Left hindlimb (tissue), 1 donor: ENCODE measurements at places on chromosomes 13 and 19.

GRCh38 chr13:114151565-114152284 is 19.3 kb upstream of the RASA3 start:
- DNase-seq: no peak

DNA sequence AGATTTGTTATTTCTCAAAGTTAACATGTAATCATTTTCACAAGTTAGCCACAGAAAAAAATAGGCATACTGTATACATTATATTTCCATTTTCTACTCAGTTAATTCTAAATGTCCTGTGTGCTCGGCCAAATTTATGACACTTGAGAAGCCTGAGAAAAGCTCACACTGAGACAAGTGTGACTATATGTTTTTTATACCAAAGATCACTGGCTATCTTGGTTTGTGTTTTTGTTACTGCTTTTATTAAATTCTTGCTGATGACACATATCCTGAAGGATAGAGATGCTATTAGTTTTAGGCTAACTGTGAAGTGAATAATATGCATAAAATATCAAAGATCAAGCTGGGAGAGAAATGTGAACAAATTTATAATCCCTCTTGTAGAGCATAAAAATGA is 49.3 kb upstream of the IL17D start:
- no peak for DNase-seq

DNA sequence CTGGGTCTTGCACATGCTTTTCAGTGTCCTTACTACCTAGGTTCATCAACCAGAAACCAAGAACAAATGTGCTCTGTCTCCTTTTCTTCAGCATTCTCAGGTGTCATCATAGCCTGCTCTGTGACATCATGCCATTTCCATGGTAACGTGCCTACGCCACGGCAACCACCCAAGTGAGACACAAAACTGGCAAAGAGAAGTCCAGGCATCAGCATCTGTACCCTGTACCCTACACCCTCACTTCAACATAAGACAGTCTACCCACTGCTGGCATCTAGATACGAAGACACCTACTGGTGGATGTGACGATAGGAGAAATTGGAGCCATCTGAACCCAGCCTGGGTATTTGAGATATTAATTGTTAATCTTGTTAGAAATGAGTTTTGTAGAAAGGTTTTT is 13.3 kb downstream of the ZC3H4 start:
- no peak for DNase-seq

DNA sequence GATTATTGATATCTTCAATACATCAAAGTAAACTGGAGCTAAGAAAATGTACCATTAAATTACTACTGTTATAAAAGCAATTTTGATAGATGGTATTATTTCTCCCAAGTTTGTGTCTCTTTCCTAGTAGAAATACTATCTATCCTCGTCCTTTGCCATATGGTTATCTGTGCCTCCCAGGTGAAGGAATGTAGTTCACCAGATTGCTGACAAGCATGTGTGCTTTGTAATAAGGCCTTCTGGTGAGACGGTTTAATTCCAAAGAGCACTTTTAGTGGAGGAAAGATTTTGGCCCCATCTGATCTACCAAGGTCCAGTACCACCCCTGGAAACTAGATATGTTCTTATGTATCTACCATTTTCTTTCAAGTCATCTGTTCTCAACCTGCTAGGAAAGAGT is 243.6 kb downstream of the DLEU7 start:
- DNase-seq: no peak

DNA sequence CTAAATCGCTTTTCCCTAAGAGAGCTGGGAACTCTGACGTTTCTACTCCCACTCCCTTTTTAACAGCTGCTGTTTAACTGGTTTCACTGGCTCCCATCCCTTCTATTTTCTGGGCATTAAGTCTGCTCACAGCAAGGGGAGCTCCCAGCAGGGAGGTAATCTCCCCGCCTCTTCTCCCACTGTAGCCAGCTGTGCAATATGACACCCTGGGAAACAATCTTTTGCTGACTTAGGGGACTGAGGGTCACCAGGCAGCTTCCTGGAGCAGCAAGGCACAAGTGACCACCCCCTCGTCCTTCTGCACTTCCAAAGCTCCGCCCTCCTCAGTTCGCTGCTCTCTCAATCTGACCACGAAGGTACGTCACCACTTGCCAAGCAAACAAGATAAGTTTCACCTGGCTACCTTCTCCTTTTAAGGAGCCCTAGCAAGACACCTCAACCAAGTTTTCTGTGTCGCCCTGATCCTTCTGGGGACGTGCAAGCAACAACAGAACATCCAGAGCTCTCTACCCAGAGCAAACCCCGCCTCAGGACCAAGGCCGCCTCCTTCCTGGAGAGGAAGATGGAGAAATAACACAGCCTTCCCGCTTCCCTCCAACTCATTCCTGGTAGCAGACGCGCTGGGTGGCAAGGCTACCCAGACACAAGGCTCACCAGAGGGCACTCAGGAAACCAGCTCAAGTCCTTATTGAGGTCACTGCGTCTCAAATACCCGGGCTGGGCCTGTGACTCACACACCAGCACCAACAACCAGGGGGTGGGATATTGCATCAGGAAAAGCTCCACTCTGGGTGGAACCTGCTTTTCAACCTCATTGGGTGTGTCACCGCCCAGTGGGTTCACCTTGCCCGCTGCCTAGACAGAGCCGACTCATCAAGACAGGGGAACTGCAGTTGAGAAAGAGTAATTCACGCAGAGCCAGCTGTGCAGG is 92.4 kb downstream of the STK24 start:
- DNase-seq: peak; percentile 87

DNA sequence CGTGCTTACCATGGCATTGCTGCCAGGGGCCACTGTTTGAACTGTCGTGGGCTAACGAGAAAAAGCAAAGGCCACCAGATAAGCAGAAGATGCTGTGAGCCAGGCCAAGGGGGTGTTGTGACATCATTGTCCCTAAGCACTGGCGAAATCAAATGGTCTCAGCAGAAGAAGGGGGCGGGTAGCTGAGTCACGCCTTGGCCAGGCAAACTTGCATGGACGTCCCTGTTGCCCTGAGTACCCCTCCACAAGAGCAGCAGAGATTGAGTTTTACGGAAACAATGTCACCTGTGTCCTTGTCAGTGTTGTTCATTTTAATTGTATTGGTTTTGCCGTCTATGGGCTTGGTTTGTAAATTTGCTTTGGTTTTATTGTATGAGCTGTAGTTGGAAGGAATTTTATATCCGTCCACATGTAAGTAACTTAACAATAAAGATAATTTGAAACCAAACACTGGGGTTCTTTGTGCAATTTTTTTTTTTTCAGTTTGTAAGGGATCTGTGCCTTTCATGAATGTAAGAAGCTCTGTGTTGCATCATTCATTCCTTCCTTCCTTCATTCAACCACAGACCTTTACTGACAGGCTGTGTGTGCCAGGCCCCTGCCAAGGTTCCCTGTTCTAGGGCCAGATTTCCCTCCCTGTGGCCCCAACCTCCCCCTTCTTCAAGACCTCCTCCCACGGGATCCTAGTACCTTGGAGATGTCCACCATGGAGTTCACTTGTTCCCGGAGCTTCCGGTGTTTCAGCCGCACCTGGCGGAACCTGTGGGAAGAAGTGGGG is 12.3 kb downstream of the KCNN4 start:
- no peak for DNase-seq

DNA sequence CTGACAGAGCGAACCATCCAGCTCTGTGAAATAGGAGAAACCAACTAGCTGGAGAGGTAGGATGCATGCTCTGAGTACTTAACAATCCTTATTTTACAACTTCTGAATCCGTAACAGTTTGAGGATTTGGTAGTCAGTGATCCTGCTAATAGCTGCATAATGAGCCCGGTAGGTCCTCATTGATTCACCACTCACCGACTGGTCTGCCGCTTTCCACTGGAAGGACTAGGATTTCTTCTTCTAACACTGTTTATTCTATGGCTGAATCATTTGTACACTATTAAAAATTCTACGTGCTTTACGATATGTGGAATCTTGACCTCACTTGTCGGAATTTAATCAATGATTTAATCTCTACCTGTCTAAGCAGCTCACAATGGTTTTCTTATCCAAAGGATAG is 33.9 kb downstream of the SPATA13 start:
- no peak for DNase-seq

GRCh38 chr13:36133950-36134626 is 2.9 kb upstream of the DCLK1 start:
- no peak for DNase-seq

- DNase-seq: no peak
Measured at GRCh38 chr13:63249411-63250187, 1834.0 kb upstream of the PCDH20 start.

- DNase-seq: no peak
Measured at GRCh38 chr19:7426986-7427385, 61.8 kb downstream of the PEX11G start.

- DNase-seq: no peak
Measured at GRCh38 chr13:113187883-113188665, 20.4 kb downstream of the PCID2 start.
